ENCODE measurements at places on chromosomes 6 and 20. TPM values are rescaled to one million over a fixed set of nuclear protein-coding genes. Genes with fewer than 3 reads are reported as not detected.

- DNase-seq, result no peak
- H3K27me3 ChIP-seq, result peaks cover 7% of the 10 kb centered on the region
- H3K4me3 ChIP-seq, result no peak overlapping the region
- H3K36me3 ChIP-seq, result no peaks in the 10 kb centered on the region
Measured at GRCh38 chr6:138485005-138485545, 14.2 kb downstream of the NHSL1 start.

MRPL18 gene
- total RNA-seq, result 65.8 TPM

GRCh38 chr20:440636-441035, 21.7 kb downstream of the TBC1D20 start:
- H3K4me1 ChIP-seq, result peaks cover 43% of the 10 kb centered on the region
- peaks cover 87% of the 10 kb centered on the region for H3K36me3 ChIP-seq
- no peaks in the 10 kb centered on the region for H3K27me3 ChIP-seq
- no peak overlapping the region for H3K27ac ChIP-seq

DNA sequence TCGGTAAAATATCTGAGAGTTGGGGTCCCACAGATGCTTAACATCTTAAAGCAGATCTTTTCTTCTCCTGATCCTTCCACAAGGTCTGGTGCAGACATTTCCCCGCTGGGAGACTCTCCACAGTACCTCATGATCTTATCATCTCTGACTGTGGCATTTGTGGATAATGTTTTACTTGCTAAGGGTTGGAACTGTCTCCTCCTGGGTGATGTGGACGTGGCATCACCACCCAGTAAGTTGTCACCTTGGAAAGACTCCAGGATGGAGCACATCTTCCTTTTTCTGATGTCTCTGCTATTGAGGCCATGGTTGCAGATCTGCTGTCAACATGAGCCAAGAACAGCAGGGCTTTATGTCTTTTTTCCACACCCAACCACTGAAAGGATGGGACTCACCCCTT, 42.0 kb upstream of the FANCE start:
- H3K27ac ChIP-seq, result no peak overlapping the region
- no peaks in the 10 kb centered on the region for H3K27me3 ChIP-seq
- H3K4me1 ChIP-seq, result peaks cover 25% of the 10 kb centered on the region
- no peak overlapping the region for H3K4me3 ChIP-seq
- no peak for DNase-seq
- peaks cover 13% of the 10 kb centered on the region for H3K36me3 ChIP-seq

TFAP2B gene
- not detected for total RNA-seq

- H3K4me1 ChIP-seq, result peaks cover 37% of the 10 kb centered on the region
- DNase-seq, result no peak
- peaks cover 38% of the 10 kb centered on the region for H3K36me3 ChIP-seq
- peaks cover 87% of the 10 kb centered on the region for H3K27me3 ChIP-seq
Measured at GRCh38 chr6:100464903-100465700, at the start of gene SIM1. Gene SIM1, minus strand, starts transcription at chr6:100464921. Its CDS starts 1,453 bp downstream, at chr6:100463468.

DNA sequence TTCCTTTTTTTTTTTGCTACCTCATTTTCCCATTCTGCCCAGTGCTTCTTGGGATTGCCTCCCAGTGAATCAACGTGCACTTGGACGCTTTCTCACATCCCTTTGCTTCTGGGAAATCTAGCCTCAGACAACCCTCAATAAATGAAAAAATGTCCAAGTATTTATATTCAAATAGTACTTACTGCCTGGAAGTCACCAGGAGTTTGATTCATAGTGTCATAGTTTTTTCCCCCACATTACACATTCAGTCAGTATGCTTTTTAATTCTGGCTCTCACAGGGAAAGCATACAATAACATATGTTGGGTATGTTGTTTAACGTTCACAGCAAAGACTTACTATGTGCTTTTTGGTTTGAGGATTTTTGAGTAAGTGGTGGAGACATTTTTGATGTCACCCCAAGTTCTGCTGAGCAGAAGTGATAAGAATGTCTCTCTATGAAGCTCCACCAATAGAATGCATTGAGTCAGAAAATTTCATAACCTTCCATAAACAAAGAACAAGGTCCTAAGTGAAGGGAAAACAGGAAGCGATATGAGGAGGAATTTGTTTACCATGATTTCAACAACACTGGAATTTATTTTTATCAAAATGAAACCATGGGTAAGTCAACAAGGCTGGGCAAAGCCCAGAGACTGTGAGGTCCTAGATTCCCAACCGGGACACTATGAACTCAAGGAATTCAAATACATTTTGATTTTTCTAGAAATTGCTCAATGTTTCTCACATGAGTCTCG, 301.2 kb upstream of the BMP2 start:
- no peaks in the 10 kb centered on the region for H3K27me3 ChIP-seq
- H3K4me1 ChIP-seq, result no peaks in the 10 kb centered on the region
- H3K4me3 ChIP-seq, result no peak overlapping the region
- H3K27ac ChIP-seq, result no peak overlapping the region

GRCh38 chr20:40313730-40314129, 375.3 kb downstream of the MAFB start:
- no peaks in the 10 kb centered on the region for H3K27me3 ChIP-seq
- no peak for DNase-seq
- no peak overlapping the region for H3K27ac ChIP-seq
- no peaks in the 10 kb centered on the region for H3K4me1 ChIP-seq

SLC32A1 gene
- not detected for total RNA-seq

DNA sequence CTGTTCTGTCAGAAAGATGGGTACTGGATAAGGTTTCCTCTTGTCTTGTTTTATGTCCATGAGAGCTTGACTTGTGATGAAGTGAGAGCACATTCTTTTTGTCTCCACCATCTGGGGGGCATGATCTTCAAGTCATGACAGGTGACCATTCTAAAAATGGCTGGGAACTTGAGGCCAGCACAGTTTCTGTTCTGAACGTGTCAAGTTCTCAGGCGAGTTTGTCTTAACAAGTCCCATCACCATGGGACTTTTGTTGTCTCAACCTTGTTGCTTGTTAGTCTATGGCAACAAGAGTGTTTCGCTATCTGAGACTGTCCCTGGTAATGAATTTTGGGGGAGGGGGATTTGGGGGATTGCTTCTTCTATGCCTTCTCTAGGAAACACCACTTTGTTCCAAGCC, 25.6 kb upstream of the ENPP4 start:
- no peak overlapping the region for H3K4me3 ChIP-seq
- DNase-seq, result no peak
- H3K27me3 ChIP-seq, result no peaks in the 10 kb centered on the region
- H3K36me3 ChIP-seq, result no peaks in the 10 kb centered on the region

DNA sequence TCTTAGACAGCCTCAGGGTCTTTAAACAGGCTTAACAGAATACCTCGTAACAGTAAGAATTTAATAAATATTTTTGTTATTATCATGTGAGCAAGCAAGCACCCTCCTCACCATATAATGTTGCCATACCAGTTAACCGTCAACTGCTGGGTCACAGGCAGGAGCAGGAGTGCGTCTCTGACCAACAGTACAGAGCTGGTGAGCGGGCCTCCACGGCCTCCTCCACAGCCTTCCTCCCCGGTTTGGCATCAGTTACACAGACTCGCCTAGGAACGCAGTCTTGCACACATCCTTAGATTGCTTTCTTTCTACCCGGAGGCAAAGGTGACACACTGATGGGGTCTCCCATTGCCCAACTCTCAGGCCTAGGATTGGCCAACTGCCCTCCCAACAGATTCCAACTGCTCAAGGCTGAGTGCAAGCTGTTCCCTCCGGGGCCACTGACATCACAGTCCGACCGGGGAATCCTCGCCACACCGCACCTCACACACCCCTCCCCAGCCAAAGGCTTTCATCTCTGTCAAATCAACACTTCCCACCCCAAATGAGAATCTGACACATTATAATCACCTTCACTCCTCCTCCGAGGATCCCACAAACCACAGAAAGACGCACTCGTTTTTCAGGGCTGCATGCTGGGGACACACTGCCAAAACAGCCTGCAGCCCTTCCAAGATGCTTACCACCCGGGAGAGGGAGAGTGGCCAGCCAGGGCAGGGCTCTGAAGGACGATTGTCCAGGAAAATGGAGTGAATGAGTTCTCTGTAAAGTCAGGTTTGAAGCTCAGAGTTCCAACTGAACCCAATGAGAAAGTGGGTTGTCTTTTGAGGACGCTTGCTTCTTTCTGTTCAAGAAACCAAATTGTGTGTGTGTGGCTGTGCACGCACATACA, 63.2 kb downstream of the PDE10A start:
- no peaks in the 10 kb centered on the region for H3K36me3 ChIP-seq
- no peaks in the 10 kb centered on the region for H3K27me3 ChIP-seq
- no peak for DNase-seq
- H3K27ac ChIP-seq, result no peak overlapping the region
- H3K4me3 ChIP-seq, result no peak overlapping the region

GRCh38 chr20:63254606-63255384, 532 bp upstream of the NKAIN4 start:
- no peak overlapping the region for H3K27ac ChIP-seq
- peaks cover 36% of the 10 kb centered on the region for H3K27me3 ChIP-seq
- no peak overlapping the region for H3K4me3 ChIP-seq
- H3K36me3 ChIP-seq, result no peaks in the 10 kb centered on the region
- DNase-seq, result no peak
- peaks cover 3% of the 10 kb centered on the region for H3K4me1 ChIP-seq

- no peaks in the 10 kb centered on the region for H3K27me3 ChIP-seq
- no peak for DNase-seq
Measured at GRCh38 chr6:39191236-39191930, 37.9 kb downstream of the KCNK5 start.

GRCh38 chr6:82783587-82784236, 281.9 kb downstream of the UBE3D start:
- no peaks in the 10 kb centered on the region for H3K36me3 ChIP-seq
- H3K4me1 ChIP-seq, result no peaks in the 10 kb centered on the region
- no peak overlapping the region for H3K4me3 ChIP-seq
- DNase-seq, result no peak

DNA sequence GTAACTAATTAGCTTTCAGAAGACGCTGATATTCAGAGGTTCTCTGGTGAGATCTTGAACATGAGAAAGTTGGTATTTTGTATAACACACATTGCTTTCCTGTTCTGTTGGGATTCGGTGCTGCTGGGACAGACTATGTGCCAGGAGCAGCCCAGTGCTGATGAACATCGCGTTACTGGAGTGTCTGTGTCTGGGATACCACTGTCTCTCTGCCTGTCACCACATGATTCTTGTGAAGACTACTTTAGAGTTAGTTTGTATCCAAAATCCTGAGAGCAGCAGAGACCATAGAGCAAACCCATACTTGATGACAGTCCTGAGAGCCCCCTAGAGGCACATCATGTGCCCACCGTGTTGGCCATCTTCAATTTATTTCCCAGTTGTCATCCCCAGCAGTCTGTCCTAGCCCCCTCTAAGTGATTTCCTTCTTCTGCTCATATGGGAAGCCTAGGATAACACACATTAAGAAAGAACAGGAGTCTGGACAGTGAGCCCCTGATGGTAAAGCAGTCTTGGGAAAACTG, 41.8 kb upstream of the TINAG start:
- no peaks in the 10 kb centered on the region for H3K36me3 ChIP-seq
- no peak for DNase-seq
- H3K27ac ChIP-seq, result no peak overlapping the region
- no peaks in the 10 kb centered on the region for H3K4me1 ChIP-seq
- no peak overlapping the region for H3K4me3 ChIP-seq
- H3K27me3 ChIP-seq, result no peaks in the 10 kb centered on the region

DNA sequence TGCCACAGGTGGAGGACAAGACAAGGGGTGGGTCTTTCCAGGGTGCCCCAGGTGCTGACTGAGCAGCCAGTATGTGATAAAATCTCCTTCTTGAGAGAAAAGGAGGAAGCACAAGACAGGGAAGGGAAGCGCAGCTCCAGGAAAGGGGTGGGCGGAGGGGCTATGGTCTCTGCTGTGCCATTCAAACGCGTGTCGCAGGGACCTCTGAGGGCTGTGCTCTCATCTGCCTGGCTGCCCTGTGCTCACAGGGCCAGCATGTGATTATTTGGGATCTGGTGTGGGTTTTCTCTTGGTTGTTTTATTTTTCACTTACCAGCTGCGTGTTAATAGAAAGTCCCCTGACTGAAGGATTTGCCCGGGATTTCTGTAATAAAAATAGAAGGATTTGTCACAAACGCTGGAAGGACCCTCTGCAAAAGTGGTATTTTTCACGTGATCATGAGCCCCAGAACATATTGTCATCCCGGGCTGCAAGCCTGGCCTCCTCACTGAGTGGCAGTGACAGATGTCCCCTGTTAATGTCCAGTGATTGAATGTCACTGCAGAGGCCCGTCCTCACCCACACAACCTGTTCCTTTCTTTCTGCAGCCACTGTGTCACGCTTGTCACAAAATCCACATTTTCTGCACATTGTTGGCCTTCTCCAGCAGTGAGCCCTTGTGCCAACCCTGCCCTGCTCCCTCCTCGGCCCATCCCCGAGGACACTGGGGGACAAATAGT, 35.0 kb upstream of the VSX1 start:
- DNase-seq, result no peak
- peaks cover 7% of the 10 kb centered on the region for H3K27me3 ChIP-seq
- H3K36me3 ChIP-seq, result no peaks in the 10 kb centered on the region
- H3K27ac ChIP-seq, result no peak overlapping the region
- no peak overlapping the region for H3K4me3 ChIP-seq

HTR1E gene
- not detected for total RNA-seq

DNA sequence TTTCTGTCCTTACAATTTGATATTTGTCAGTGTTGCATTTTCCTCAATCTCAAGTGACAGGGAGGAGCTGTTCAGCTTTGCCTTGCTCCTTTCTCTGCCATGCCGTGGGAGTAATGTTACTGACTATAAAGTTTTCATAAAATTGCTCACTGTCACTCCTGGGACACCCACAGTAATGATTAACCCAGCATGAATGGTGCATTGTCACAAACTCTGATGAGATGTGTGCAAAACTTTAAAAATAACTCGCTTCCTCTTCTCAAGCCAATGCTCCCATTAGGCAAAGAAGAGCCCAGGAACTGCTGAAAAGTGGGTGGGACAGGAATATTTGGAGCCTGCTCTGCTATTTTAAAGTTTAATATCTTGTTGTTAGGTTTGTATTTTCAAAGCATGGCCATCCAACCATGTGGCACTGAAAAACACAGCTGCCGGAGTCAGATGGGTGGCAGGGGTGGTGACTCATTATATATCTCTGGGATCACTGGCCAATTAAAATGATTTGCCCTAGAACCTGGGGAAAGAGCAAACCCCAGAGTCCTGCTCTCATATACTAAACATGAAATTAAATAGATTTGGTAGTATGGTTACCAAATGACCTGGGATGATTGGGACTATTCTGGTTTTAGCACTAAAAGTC, 260.1 kb downstream of the BTBD3 start:
- no peak overlapping the region for H3K4me3 ChIP-seq
- H3K27me3 ChIP-seq, result no peaks in the 10 kb centered on the region
- no peaks in the 10 kb centered on the region for H3K4me1 ChIP-seq
- no peaks in the 10 kb centered on the region for H3K36me3 ChIP-seq
